Naive B cell (primary cell): ENCODE measurements at places on chromosomes 12 and 14. TPM values are rescaled to one million over a fixed set of nuclear protein-coding genes. Genes with fewer than 3 reads are reported as not detected.

DNA sequence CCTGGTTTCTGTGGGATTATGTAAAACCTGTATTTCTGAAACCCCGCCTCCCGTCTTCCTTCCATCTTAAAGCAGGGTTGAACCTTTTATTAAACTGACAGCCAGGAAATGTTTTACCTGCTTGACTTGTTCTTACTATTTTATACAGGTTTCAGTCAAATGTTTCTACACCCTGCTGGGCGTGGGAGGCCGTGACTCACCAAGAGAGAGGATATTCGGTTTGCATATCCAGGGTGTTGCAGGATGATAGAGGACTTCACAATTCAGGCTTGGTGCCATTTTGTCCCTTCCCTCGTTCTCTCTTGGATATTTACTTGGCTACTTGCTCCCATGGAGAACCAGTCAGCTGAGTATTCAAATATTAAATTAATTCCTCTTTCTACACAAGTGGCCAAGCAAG lies 69.7 kb downstream of the ARF6 start:
- no peak for DNase-seq

GRCh38 chr12:124450376-124450750 lies 117.0 kb downstream of the NCOR2 start:
- no peak for DNase-seq

Gene STRN3
- 1.6 TPM for polyA plus RNA-seq

DNA sequence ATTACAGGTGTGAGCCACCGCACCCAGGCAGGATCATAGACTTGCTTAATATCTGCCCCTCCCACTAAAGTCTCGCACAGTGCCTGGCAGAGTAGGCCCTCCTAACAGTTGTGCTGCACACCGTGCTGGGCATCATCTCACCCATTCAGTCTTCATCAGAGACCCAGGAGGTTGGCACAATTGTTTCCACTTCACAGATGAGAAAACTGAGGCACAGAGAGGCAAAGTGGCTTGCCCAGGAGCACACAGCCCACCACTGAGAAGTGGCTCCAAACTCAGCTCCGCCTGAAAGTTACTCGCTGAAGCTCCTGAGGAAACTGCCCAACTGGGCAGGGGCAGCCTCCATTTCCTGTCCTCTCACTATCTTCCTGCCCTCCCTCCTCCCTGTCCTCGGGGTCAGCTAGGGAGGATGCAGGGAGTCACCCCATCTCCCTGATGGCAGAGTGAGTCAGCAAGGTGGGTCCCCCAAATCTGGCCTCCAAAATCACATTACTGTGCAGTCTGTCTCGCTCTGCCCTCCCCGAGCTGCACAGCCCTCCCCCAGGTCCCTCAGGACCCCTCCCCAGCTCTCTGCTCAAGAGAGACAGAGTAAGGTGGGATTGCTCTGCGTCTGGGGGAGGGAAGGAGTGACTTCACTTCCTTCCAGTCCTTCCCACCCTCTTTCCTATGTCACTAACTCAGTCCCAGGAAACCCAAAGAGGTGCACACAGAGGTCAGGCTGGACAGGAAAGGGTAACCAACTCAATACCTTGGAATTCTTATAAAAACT lies 5.7 kb downstream of the SLC8B1 start:
- no peak for DNase-seq

Gene POLE2
- polyA plus RNA-seq, result 1.5 TPM

Gene ADIPOR2
- polyA plus RNA-seq, result 4.0 TPM

Gene TAS2R42
- not detected for polyA plus RNA-seq

Gene ACVRL1
- polyA plus RNA-seq, result not detected

DNA sequence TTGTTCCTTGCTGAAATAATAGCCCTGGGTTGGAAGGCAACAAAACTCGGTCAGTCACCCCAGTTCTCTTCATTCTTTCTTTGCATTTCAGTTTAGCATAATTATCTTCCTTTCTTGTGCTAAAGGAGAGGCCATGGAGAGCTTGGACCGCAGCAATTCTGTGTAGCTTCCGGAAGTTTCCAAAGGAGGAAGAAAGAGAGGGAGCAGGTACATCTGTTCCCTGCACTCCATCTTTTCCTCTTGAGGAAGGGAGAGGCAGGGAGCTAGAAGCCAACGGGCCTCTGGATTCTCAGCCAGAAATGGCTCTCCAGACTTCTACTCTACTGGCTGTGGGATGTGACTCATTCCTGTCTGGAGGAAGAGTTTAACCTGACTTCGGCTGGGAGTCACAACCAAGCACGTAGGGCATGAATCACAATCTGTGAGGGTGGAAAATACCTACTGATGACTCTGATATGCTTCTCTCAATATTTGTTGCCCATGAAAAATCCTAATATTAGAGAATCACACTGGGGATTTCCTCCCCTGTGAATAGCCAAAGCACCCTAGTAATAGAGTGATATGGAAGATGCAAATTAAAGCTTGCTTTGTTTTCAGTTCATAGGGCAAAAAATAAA lies 17.0 kb downstream of the ANO6 start:
- DNase-seq, result no peak

DNA sequence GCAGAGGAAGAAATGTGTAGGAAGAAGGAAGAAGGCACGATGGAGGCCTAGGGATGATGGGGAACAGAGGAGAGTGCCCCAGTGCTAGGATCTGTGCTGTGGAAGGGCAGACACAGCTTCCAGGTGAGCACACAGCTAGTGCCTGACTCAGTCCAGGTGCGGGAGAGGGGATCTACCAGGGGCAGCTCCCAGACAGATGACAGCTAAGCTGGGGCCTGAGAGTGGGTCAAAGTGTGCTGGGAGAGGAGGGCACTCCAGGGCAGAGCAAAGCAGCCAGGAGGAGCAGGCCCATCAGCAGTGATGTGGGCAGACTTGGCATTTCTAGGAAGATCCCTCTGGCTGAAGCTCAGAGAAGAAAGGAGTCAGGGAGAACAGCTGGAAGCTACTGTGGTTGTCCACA lies 36.7 kb downstream of the LRTM2 start:
- DNase-seq, result no peak

- DNase-seq, result no peak
These were observed 575.0 kb downstream of the PRKD1 start for GRCh38 chr14:29352706-29353080.
